HL-60 (cell line): ENCODE measurements at places on chromosomes 12 and 14.

DNA sequence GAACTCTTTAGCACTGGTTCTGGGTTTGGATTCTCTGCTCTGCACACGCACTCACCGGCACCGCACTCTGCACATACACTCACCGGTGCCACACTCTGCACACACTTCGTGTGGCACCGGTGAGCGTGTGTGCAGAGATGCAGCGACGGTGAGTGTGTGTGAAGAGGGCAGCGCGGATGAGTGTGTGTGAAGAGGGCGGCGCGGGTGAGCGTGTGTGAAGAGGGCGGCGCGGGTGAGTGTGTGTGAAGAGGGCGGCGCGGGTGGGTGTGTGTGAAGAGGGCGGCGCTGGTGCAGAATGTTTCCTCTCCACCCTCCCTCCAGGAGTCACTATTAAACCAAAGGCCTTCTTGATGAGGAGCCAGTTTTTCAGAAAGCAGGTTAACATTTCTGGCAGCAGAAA, 49.2 kb upstream of the MMP17 start:
- no peak for DNase-seq

- DNase-seq = no peak
These were observed 42.5 kb upstream of the MAP1LC3B2 start for GRCh38 chr12:116516657-116517056.

DNA sequence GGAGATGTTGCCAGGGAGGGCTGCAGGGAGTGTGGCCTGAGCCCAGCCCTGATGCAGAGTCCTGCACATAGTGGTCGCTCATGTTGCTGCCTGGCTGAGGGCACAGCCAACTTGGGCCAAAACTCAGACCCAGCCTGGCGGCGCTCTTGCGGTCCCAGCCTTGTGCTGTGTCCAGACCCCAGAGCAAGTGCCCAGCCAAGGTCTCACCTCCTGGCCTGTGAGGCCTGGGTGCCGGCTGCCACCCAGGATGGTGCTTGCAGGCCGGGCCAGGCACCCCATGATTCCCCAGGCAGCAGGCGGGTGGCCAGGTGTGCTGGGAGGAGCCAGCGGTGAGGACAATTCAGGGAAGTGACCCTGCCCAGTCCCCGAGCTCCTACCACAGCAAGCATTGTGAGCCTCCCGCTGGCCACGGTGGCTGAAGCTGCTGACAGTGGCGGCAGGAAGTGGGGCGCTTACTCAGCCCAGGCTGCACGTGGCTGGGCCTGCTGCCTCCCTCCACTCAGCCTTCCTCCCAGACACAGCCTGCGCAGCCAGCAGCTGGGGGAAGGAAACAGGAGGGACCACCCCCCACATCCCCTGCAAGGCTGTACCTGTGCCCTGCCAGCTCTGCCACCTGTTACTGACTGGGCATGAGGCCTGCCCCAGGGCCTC, 17.7 kb upstream of the PGF start:
- peak; percentile 2 for DNase-seq

DNA sequence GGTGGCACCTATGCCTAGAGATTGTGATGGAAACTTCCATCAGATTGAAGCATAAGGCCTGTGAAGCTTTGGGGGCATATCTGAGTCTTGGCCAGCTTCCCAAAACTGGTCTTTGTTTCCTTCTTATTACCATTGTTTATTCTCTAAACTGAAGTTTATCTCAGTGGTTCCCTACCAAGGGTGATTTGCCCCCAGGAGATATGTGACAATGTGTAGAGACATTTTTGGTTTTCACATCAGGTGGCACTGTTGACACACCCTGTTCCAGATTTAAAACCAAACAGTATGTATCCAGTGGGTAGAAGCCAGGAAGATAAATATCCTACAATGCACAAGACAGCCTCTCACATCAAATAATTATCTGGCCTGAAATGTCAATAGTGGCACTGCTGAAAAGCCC, 22.1 kb downstream of the RASSF9 start:
- DNase-seq = no peak

- DNase-seq = no peak
These were observed 22.1 kb downstream of the SCARB1 start for GRCh38 chr12:124841558-124841945.

DNA sequence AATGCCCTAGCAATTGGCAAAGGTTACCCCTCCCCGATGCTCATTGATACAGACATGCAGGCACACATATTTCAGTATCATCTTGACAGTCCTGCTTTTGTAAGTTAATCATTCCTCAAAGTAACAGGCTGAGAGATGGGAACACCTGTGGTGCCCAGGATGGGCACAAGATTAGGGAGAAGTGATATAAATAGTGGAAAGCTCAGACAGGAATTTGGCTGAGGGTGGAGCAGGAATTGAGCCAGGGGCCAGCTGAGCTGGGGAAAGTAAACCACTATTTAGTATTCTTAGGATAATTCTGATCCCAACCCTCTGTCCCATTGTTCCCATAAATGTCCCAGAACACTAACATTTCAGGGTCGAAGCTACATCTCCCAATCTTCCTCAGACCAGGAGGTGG, 38.3 kb downstream of the DAO start:
- DNase-seq = no peak

DNA sequence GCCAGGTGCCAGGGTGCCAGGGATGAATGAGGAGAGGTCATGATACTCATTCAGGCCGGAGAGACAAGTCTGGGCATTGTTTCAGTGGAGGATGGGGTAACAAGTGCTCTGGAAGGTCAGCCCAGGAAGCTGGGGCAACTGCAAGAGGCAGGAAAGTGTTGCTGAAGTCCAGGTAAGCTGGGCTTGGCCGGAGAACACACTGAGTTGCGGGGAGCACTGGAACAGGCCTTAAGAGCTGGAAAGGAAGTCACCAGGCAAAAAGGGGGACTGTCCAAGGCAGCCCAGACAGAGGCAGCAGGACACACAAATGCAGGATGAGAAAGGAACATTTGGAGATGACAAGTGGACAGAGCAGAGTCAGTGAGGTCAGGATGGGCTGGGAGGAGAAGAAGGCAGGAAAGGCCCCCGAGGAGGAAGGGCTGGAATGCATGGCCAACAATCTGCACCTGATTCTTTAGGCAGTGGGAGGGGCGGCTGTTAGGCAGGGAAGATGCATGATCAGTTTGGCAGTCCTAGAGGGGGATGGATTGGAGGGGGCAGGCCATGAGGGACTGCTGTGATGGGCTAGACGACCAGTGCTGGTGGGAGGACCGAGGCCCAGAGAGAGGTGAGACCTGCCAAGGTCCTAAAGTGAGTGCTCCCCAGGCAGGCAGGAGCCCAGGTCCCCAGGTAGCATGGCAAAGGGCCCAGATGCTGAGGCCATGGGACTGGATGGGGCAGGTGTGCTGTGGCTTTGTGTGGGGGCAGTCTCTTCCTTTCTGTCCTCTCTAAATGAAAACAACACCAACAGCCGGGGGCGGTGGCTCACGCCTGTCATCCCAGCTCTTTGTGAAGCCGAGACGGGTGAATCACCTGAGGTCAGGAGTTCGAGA, 17.2 kb upstream of the HHIPL1 start:
- no peak for DNase-seq
